ENCODE measurements at places on chromosomes 16 and 17.

DNA sequence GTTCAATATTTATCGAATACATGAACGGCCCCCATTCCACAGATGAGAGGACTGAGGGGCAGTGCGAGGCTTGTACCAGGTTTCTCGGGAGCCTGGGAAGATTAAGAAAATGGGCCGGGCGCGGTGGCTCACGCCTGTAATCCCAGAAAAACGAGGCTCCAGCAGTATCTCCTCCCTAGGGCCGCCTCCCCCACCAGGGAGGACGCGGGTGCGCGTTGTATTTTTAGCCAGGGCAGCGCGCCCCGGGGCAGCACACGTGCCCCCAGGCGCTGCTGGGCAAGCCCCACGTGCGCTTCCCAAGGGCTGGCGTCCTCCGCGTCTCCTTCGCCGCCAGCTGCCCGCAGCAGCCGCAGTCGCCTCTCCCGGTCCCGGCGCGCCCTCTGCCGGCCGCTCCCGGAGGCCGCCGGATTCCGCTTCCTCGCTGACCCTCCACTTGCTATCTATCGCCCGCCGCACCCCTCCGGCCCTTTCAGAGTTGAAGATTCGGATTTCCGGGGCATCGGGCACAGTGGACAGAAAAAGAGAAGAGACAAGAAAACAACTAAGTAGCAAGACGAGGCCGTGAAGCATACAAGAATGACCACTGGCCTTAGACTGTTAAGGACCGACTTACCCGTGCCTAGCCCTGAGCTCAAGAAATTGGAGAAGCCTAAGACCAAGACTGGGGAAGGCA is 1.9 kb upstream of the YBX2 start:
- no peak for DNase-seq

GRCh38 chr17:64087252-64088005 is 42.5 kb downstream of the ERN1 start:
- DNase-seq = no peak

GRCh38 chr16:78655331-78656113 is 556.1 kb downstream of the WWOX start:
- DNase-seq = no peak

DNA sequence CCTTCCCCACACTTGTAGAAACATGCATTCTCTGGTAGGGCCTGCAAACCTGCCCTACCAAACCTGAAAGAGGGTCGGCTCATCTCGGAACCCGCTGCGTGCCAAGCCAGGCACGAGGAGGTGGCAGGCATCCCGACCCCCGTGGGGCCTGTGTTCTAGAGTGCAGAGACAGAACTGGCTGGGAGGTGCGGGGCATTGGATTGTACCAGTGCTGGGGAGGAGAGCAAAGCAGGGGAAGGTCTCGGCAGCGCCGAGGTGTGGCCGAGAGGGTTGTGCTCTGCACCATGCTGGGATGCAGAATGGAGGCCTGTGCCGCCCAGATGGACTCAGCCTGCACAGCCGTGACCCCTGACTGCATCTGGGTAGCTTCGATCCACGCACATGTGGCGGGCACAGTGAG is 17.8 kb upstream of the MC1R start:
- DNase-seq = no peak

DNA sequence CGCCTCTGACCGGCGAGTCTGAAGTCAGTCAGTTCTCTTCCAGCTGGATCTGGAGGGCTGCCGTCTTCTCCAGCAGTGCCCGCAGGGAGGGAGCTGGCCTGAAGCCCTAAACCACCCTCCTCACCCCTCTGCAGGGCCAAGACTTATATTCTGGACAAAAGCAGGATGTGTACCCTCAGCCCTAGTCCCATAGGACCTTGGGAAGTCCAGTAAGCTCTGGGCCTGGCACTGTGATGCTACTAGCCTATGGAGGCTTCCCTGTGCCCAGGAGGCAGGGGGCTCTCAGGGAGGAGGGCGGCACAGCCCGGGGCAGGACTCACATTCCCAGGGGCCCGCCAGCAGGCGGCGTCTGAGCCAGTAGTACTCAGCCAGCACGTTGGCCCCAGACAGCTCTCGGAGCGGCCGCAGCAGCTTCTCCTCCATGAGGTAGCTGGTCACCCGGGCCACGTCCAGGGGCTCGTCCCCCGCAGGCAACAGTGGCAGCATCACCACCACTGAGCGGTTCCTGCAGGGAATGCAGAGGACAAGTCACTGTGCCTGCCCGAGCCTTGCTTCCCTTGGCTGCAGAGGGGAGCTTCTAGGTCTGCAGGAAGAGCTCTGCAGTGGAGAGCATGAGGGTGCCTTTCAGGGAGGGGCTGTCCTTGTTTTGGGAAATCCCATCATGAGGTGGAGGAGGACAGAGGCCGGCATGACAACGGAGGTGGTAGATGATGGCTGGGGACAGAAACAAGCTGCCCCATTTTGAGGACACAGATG is 41.7 kb downstream of the RMI2 start:
- no peak for DNase-seq

GRCh38 chr16:9922441-9922840 is 259.8 kb downstream of the GRIN2A start:
- DNase-seq = no peak

DNA sequence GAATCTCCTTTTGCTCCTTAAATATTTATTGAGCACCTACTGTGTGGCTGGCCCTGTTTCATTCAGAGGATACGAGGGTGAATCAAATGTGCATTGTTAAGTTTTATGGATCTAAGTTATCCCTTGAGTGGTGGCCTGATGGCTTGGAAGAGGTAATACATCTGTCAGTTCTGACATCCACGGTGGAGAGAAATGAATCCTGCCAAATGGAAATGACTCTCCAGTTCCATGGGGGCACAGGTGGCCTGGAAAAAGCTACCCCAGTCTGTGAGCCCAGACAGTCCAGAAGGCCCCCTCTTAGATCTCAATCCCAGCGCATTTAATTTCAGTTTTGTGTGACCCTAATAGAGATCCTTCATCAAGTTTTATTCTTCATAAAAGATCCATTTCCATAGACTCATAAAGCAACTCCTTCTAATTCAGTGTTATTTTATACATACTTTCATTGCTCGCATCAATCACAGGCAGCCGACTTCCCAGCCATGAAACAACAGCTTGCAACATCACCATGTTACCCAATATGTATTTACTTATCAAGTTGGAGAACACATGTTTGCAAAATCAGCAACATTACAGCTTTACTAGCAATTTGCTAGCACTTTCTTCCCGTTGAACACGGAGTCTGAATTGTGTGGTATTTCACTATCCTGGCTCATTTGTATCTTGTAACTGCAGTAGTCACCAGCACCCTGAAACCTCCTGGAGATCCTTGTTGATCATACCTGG is 334.8 kb upstream of the HSBP1 start:
- no peak for DNase-seq

DNA sequence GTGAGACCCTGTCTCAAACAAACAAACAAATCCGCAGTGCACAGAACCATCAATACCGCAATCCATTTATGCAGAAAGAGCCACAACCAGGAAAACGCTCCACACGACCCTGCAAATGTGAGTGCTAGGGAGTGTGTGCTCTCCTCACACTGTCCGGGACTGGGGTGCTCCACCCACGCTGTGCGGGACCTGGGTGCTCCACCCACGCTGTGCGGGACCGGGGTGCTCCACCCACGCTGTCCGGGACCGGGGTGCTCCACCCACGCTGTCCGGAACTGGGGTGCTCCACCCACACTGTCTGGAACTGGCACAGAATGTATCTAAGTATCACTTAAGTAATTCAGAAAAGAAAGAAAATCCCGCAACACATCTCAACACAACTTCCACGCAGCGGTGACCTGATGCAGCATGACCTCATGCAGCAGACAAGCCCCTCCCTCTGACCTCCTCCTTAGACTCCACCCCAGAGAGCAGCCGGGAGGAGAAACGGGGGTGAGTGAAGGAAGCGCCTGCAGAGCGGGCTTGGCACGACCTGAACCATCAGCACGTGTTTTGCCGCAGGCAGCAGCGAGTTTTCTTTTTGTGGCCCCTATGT is 38.5 kb downstream of the ZNF276 start:
- DNase-seq = no peak

DNA sequence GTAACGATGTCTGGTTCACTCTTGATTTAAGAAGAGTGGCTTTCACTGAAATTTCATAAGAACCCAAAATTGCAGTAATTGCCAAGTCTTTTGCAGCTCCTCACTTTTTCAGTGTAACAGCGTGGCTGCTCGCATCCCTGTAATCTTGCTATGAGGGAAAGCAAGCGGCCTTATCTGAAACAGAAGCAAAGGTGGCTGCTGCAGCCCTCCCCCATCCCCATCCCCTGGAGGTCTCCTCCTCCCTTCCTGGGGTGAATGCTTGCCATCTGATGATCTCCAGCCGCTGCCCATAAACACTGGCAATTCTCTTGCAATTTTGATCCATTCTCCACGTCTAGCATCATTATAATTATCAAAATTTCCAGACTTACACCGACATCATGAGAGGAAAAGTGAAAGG is 182.5 kb upstream of the ASIC2 start:
- DNase-seq = no peak

DNA sequence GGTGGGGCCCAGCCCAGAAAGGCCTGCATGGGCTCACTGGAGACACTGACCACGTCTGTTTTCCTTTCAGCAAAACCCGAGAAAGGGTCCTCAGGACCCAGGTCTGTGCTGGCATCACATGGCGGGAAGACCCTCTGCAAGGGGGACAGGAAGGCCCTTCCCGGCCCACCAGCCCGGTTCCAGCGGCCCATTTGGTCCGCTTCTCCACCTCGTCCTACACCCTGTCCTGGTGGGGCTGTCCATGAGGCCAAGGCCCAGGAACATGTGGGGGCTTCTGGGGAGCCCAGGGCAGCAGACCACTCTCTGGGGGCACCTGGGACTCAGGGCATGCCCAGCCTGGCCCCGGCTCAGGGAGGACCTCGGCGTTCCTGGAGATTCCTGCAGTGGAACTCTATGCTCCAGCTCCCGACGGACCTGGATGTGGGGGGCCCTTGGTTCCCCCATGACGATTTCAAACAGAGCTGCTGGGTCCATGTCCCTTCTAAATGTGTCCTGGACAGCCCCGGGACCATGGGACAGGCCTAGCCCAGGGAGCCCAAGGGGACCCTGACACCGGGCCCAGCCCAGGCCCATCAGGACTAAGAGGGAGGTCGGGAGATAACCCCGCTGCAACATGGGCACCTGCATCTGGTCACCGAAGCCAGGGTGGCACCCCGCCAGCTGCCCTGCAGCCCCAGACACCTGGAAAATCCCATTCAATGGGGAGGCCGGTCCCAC is 26.4 kb upstream of the KSR1 start:
- DNase-seq = no peak

DNA sequence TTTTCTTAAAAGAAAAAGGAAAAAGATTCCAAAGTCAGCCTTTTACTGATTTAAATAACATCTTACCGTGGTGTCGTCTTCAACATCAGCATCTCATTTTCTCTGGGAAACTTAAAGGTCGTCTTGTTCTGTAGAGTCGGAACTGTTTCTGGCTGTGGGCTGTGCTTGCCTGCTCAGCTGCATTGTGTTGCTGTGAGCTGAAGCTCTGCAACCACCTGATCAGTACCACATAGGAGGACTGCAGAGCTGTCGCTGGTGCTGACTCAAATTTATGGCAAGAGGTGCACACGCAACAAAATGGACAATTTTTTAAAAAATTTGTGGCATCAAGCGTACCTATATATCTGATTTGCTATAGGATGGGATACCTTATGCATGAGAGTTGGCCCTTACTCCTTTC is at the start of gene OMG:
Gene OMG, minus strand, starts transcription at position 150 of the 400 bp plus-strand sequence. CDS start 908 bp downstream, outside the sequence.
- no peak for DNase-seq

DNA sequence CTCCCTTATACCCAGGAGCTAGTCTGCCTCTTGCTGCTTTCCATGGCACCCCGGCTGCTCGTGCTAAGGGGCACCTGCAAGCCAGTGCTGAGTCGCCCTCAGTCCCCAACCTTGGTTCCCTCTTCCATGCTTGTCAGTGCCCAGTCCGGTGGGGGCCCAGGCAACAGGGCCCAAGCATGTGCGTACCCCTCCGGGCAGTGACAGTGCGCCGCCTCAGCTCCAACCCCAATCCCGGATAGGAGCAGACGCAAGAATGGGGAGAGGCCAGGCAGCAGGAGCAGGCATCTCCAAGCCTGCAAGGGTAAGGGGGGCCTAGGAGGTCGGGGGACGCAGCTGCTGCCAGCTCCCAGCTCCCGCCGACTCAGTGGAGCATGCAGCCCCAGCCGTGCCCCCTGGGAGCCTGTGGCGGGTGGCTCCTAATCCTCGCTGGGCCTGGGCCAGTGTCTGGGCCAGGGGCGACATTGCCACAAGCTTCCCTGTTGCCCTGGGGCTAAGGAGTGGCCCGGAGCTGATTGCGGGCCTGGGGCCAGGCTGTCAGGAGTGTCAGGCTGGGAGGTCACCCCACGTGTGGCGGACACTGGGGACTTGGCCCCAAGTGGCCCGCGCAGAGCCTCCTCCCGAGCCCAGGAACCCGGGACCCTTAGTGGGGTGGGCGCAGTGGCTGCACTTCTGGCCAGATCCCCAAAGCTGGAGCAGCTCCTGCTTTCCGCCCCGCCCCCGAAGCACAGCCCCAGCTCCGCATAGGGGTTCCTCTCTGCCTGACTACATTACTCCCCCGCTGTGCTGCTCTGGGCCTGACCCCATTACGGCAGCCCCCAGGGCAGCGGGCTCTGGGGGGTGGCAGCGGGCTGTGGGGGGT is 9.8 kb downstream of the CPD start:
- DNase-seq = no peak

GRCh38 chr17:82124101-82124500 is 26.1 kb upstream of the FASN start:
- no peak for DNase-seq

DNA sequence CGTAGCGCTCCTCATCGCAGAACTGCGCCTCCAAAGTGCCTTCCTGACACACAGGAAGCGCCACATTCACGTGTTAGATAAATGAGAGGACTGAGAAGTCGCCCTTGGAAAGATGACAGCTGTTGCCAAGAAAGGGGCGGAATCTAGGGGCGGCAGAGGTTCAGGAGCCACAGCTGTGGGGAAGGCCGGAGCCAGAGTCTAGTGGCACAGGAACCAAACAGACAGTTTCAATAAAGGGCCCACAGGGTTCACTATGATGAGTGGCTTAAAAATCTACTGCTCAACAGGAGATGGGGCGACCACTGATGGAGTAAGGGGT is 4.7 kb downstream of the FLCN start:
- DNase-seq = no peak

DNA sequence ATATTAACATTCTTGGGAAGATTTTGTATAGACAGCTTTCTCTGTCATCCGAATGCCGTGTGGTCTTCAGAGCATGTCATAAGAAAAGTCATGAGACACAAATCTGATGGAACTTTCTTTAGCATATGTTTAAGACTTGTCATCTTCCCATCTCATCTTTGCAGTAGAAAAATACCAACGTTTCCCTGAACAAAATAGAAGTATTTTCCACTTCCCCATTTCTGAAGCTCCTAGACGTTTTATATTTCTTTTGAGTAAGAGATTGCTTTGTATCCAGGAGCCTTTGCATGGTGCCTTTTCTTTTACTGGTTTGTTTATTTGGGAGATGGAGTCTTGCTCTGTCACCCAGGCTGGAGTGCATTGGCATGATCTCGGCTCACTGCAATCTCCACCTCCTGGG is 235.1 kb downstream of the PRKCA start:
- DNase-seq = no peak

GRCh38 chr17:76951375-76951905 is 83.2 kb downstream of the MGAT5B start:
- DNase-seq = no peak

Data from stimulated activated CD8-positive, alpha-beta memory T cell treated with anti-CD3 and anti-CD28 coated beads, Interleukin-7, amount 100 ng/mL, for 4 hours (primary cell).